ENCODE measurements at places on chromosomes 12 and 14.

DNA sequence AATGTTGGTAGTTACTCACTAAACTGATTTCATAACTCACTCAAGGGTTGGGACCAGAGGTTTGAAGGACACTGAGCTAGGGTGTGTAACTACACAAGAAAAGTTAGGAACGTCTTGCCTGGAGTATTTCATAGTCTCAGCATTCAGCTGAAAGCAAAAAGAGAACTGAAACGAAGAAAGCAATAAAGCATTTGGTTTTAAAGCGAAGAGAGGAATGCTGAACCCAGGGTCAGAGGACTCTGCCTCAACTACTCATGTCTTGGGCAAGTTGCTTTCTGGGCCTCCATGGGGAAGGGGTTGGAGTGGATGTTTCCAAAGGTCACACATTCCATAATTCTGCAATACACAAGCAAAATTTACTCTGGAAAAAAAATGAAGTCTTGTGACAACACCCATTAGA, 1.4 kb downstream of the GNS start:
- no peak for DNase-seq

GRCh38 chr12:79422060-79422812, 268.5 kb downstream of the PAWR start:
- peak; percentile 41 for DNase-seq

DNA sequence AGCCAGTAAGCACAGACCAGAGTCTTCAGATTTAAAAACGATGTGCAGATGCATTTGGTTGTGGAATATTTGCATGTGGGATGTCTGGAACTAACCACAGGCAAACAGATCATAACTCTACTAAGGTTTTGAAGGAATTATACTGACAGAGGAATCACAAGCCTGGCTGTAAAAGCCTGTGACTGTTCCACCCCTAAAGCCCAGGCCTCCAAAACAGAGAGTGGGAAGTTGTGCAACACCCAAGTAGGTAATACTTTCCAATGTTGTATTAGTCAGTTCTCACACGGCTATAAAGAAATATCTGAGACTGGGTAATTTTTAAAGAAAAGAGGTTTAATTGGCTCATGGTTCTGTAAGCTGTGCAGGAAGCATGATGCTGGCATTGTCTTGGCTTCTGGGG, 68.1 kb upstream of the DCD start:
- DNase-seq: no peak

GRCh38 chr12:116291218-116291617, 13.7 kb upstream of the MED13L start:
- no peak for DNase-seq

DNA sequence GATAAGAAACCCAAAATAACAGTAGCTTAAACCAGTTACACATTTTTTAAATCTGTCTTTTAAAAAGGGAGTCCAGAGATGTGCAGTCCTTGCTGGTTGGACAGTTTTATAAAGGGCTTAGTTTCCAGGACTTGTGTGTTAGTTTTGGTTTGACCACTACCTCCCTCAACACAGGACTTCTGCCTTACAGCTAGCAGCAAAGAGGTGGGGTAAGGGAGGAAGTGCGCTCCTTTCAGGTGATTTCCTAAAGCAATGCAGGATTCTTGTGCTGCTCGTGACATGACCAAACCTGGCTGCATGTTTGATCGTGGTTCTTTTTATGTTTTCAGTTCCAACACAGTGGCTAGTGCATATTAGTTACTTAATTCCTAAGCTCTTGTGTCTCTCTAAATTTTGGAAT, 266.2 kb downstream of the TMTC2 start:
- no peak for DNase-seq

DNA sequence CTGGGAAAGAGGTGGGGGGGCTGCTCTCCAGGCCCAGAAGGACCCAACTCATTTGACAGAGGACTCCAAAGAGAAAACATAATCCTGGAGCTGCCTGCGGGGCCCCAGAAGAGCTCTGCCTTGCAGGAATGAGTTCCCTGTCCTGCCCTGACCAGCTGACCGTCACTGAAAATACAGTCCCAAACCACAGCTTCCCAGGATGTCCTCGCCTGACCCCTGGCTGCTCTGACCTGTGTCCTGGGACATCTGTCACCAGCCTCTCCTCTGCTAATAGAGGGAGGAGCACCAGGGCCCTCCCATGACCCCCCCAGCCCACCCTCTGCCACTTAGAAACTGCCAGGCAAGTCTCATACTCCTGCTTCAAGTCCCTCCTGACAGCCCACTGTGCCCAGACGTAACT, 9.8 kb downstream of the FIGNL2 start:
- no peak for DNase-seq

DNA sequence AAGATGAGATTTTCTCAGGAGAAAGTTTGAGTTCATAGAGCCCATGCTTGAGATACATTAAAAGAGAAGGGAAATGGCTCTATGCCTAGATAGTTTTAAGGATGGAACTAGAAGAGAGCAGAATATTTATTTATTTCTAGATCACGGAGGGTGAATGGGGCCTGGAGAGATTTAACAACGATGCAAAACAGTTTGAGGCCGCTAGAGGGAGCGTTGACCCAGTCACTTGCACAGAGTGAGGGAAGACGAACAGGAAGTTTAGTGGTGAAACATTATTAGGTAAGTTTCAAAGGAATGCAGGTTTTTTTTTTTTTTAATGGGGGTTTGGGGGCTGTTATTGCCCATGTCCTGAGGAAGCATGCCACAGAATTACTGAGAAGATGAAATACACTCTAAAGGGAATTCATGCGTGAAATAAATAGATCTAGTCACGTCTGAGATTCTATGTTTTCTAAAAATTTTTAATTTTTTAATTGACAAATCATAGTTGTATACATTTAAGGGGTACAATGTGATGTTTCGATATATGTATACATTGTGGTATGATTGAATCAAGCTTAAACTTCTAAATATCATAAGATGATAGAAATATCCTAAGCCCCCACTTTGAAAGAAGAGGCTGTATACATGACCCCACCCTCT, 14.8 kb upstream of the PPP1R1A start:
- DNase-seq: peak; percentile 63

GRCh38 chr12:104603545-104603973, 146.8 kb downstream of the CHST11 start:
- DNase-seq: peak; percentile 83

DNA sequence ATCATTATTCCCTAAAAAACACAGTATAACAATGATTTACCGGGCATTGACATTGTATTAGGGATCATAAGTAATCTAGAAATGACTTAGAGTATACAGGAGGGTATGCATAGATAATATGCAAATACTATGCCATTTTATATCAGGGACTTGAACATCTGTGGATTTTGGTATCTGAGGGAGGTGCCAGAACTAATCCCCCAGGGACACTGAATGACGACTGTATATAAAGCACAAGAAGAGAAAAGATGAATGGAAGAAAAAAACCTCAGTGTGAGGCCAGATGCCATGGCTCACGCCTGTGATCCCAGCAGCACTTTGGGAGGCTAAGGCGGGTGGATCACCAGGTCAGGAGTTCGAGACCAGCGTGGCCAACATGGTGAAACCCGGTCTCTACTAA, 25.5 kb upstream of the COX6A1 start:
- DNase-seq: no peak

GRCh38 chr12:53974084-53975063, at the start of gene HOTAIR:
TSS of gene HOTAIR (minus strand) at chr12:53974954.
- no peak for DNase-seq

- DNase-seq: no peak
Observed at GRCh38 chr12:57460468-57460784, 841 bp downstream of the GLI1 start.

DNA sequence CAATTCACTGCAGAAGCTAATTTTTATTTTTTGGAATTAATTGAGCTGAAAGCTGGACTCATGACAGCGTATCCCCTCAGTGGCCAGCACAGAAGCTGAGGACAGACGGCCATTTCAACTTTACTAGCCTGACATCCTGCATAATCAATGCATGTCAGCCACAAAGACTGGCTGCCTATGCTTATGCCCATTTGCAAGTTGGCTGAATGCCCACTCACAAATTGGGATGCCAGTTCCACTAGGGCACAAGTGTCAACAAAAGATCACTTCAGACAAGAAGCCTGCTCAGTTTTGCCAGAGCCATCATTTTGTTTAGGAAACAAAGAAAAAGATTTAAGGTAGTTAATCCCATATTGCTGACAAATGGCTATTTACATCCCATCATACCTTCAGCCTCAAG, 417.6 kb downstream of the NOVA1 start:
- no peak for DNase-seq

DNA sequence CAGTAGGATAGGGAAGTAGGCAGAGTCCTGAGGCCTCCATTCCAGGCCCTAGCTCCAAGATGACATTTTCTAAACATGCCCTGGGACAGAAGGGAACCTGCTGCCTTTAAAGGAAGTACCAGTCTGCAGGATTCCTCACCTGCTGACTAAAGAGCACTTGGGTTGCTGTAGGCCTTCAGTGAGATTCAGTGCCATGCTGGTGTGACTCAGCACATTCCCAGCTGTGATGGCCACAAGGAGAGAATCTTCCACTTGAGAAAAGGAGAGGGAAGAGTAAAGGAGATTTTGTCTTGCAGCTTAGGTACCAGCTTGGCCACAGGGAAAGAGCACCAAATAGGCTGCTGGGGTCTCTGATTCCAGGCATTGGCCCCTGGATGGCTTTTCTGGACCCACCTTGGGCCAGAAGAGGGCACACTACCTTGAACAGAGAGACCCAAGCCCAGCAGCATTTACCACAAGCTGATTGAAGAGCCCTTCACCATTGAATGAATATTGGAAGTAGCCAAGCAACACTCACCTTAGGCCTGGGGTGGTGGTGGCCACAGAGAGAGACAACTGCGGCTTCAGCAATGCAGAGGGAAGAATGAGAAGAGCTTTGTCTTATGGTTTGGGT, 498.3 kb downstream of the KCNH5 start:
- DNase-seq: no peak

- DNase-seq: peak; percentile 53
Observed at GRCh38 chr12:77923882-77924281, 93.2 kb downstream of the NAV3 start.

DNA sequence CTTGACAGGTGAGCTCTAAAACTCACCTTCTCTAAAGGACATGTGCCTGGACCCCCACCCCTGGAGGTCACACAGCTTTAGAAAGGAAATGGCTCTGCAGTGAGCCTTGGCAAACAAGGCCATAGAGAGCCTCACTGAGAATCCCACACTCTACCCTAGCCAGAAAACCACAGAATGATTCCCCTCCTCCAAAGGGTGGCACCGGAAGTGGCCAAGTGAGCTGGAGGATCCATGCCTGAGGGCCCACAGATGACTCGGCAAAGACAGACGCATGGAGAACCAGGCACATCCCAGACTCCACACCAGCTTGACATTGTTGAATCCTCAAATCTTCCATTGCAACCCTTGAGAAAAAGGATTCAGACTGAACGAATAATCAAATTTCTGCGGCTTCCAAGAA, 54.2 kb upstream of the PTHLH start:
- peak; percentile 58 for DNase-seq

DNA sequence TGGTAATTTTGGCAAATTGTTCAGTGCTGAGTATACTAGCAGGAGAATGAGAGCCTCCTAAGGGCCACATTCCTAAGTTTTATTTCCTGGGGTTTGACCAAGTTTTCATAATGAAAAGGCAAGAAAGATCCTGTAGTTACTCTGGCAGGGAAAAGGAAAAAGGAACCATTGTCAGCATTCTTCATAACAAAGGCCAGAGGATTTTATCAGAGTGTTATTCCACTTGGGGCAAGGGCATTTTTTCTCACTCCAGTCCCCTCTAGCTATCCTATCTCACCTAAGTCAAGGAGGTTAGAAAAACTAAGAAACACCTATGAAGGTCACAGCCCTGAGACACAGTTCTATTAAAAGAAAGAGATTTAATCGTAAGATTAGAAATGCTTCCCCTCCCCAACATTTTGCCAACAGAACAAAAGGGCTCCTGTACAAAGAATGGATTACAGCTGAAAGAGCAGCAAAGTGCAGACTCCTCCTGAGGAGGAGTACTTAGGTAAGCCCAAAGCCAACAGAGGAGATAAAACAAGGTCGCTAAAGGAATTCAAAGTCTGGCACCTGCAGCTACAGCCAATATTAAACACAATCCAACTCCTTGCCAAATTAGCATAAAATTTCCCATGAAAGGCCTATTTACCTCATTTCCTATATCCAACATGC, 162.4 kb downstream of the GALC start:
- DNase-seq: no peak

DNA sequence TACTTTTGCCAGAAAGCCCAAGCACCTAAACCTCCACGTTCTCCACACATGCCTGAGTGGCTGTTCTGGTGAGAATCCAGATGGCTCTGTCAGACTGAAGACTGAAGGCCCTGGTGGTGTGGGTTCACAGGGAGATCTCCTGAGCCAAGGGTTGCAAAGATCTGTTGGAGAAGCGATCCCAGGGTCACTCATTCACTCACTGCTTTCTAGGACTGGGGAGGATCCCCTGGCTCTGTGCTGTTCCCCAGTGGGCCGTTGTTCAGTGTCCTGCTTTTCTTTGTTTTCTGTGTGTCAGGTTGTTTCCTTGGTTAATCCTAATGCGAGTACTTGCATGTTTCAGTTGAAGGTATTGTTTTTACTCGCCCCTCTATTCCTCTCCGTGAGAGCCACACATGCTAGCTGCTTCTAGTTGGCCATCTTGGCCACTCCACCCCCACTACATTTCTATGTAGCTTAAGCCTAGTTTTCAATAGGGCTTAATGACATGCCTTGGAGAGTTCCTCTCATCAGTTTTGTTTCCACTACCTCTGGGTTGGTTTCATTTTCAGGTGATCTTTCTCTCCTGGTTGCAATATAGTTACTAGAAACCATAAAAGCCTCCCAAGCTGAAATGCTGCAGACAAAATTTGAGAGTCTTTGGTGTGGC, 144.5 kb upstream of the SLC38A2 start:
- DNase-seq: no peak

GRCh38 chr14:103735439-103735814, 19.8 kb downstream of the ZFYVE21 start:
- no peak for DNase-seq

GRCh38 chr14:23071244-23071920, 14.1 kb upstream of the CDH24 start:
- DNase-seq: peak; percentile 94

- DNase-seq: no peak
Observed at GRCh38 chr12:122042910-122043309, 21.2 kb downstream of the BCL7A start.

DNA sequence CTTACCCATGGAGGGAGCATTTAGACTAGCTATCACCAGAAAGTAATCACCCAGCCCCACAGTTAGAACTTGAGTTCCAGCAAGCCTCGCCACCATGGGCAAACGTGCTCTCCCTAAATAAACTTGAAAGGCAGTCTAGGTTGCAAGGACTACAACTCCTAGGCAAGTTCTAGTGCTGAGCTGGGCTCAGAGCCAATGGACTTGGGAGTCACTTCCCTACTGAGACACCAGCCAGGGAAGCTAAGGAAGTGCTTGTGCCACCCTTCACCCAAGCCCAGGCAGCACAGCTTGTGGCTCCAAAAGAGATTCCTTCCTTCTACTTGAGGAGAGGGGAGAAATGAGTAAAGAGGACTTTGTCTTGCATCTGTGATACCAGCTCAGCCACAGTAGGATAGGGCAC, 57.9 kb downstream of the SLCO1A2 start:
- DNase-seq: no peak

GRCh38 chr12:5510251-5510805, 78.4 kb downstream of the NTF3 start:
- DNase-seq: no peak

All from fibroblast of skin of back (primary cell).